ENCODE measurements at places on chromosomes 1 and 21.
A peak's percentile ranks its signal among the peaks of the same experiment; 100 is the strongest.

DNA sequence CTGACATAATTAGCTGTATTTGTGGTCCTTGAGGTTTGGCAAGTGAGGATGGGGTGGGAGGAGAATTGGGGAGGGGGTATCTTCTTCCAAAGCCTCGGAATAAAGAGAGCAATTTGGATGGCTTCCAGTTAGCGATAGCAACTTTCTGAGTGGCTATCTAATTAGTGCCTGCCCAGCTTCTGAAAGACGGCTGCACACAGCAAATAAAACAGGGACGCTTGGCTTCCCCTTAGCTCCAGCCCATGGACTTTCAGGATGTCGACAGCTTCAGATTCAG is 31.1 kb downstream of the KLHDC7A start:
- no peak for DNase-seq

DNA sequence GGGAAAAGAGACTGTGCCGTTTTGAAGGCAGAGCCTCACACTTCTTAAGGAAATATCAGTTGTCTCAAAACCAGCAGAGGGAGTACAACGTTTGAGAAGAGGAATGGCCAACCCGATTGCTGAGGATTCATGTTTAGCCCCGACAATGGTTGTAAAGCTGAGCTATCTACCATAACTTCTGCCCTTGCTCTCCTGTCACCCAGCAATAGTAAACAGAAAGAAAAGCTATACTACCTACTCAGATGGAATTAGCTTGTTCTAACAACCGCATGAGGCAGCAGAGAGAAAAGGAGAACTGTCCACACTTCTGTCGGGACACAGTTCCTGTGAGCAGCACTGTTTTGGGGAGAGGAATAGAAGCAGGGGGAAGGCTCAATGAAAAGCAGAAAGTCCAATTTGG is 91.2 kb downstream of the SLC45A1 start:
- no peak for DNase-seq

GRCh38 chr1:214837376-214837775 is 234.4 kb downstream of the CENPF start:
- no peak for DNase-seq

GRCh38 chr1:182111496-182111895 is 50.0 kb upstream of the ZNF648 start:
- no peak for DNase-seq

DNA sequence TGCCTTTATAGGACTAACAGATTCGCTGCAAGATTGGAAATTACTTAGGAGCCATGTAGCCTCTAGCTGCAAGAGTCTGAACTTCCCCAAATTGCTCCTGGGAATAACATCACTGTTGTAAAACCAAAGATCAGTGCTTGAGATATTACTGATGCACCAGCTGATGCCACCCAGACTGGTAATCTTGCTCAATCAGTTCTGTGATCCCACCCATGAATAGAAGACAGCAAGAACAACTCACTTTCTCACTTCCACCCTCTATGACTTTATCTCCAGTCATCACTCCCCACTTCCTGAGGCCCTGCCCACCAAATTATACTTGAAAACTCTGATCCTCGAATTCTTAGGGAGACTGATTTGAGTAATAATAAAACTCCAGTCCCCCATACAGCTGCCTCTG is 1011.1 kb downstream of the PLA2G4A start:
- DNase-seq: no peak

- peak; percentile 75 for DNase-seq
These were observed 30.0 kb upstream of the SDE2 start for GRCh38 chr1:226029093-226029496.

DNA sequence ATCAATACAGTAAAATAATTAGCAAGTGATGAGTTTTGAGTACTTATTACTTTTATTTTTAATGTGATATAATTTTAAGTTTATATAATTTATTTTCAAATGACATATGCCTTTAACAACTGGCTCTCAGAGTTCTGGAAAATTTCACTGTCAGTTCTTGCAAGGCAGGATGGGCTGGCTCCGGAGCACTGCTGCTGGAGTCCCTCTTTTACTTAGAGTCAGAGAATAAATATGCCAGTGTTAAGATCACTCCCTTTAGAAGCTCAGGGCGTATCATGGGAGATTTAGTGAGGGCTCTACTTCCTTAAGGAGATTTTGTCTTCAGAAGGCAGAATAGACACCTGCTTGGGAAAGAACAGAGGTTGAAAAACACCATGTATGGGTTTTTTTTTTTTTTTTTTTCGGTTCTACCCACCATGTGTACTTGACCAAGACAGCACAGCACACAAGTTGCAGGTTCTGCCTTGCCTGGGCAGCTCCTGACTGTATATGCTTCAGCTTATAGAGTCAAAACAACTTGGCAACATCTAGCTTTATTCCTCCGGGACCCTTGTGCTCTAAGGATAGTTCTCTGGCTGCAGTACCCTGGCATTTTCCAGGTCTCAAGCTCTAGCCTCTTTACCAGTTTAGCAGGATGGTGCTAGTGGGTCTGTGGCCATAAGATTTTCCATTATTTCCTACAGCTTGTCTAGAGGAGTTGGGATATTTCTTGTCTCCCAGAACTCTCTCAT is 29.7 kb upstream of the FMOD start:
- DNase-seq: no peak

- DNase-seq: no peak
These were observed 7.4 kb downstream of the ERRFI1 start for GRCh38 chr1:8018492-8019228.

- DNase-seq: no peak
These were observed 116.7 kb downstream of the XCL2 start for GRCh38 chr1:168427051-168427450.

DNA sequence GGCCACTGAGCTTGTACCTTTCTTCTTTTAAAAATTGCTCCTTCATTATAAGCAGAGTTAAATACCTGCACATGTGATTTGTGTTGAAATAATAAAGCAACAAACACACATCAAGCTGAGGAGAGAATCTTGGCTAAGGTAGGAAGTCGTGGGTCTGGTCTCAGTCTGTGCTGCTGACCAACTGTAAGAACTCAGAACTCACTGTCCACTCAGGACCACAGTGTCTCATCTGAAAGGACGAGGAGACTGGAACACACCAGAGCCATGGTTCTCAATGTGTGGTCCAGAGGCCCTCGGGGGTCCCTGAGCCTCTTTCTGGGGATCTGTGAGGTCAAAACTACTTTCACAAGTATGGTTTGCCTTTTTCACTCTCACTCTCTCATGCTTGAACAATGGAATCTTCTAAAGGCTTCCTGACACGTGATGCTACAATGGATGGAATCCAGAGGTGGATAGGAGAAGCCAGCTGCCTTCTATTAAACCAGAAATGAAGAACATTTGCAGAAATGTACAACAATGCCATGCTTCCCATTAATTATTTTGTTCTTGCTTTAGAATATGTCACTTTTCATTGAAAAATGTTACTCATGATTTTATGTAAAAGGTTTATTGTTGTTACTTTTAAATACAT is 17.3 kb upstream of the ETS2 start:
- DNase-seq: no peak

DNA sequence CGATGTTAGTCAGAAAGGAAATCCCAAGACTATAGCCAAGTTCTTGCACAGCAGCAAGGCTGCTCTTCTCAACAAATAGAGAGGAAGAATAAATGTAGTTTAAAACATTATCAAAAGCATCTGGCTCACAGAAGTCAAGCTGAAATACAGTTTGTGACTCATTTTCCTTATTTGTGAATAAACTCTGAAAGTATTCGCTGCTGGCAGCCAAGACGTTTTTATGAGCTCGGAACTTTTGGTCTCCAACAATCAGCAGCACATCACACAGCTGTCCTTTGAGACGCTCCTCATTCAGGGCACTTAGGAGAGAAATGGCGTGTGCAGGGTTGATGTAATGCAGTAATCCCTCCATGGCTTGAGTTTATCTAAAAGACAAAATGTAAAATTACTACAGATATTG is 16.4 kb downstream of the ZBTB21 start:
- no peak for DNase-seq

DNA sequence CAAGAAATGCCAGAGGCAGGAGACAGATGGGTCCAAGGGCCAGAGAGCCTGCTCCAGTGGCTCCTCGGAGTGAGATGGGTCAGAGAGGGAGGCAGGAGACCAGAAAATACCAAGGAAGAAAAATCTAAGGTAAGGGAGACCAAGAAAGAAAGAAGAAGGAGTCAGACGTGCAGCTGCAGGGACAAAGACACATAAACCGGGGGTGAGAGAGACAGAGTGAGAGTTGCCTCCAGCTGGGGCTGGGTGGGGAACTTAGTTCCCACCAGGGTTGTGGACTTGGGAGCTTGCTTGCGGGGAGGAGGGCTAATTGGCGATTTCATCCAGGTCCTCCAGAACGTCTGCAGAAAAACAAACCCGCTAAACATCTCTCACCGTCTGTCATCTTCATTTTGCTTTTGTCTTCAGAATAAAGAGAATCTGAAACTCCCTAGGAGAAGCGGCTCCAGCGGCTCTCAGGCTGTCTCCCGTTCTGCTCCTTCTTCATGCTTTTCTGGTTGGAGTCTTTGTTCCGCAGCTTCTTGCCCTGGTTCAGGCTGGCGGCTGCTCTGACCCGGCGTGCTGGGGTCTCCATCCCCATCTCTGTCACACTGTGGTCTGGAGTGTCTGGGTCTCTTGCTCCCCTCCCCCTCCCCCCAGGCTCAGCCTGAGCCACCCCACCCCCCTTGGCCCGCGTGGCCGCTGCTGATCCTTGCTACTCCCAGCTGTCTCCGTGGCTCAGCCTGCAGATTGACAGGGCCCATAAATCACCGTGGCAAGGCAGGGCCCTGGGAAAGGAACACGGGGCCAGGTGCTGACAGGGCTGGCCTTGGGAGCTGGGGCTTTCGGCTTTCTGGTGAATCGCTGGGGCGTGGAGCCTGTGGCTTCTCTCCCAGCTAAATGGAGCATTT is 66.6 kb downstream of the UBIAD1 start:
- peak; percentile 61 for DNase-seq

DNA sequence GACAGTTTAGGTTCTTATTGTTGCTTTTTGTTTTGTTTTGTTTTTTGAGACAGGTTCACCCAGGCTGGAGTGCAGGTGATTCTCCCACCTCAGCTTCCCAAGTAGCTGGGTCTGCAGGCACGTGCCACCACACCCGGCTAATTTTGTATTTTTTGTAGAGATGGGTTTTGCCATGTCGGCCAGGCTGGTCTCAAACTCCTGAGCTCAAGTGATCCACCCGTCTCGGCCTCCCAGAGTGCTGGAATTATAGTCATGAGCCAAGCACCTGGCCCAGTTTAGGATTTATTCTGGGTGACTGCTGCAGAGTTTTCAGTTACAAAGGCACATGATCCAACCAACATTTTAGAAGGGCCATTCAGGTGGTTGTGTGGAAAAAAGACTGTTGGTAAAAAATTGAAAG is 102.0 kb downstream of the SPAG17 start:
- DNase-seq: no peak
